ENCODE measurements at places on chromosomes 16 and 17.

DNA sequence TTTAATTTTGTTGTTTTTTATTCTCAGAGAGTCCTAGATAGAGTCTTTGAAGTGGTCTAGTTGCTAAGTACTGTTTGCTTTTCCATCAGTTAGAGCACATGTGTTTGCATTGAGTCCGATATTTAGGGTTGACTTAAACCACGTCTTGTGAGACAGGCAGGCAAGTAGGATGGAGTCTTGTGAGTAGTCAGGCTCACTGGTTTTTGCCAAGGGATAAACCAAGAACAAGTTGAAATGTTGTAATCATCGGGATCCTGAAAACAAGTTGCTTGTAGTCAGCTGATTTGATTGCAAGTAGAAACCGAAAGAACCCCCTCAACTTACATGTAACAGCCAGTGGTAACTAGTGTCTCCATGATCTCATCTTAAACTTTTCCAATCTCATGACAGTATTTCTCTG is 17.2 kb downstream of the ATP6V0A1 start:
- DNase-seq: no peak

GRCh38 chr17:30554839-30555751 is 77.9 kb downstream of the GOSR1 start:
- no peak for DNase-seq

DNA sequence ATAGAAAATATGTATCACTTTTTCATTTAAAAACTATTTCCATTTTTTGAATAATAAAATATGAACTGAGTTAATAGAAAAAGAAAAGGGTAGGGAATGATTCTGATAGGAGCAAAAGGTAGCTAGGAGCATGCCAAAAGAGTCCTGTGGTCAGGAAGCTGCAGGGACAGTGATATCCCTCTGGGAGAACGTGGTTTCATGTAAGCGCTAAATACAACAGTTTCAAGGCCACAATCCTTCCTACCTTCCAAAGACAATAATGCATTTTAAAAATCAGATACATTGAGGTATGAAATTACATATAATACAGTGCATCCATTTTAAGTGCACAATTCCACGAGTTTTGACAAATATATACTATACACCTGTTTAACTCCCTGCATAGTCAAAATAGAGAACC is 55.8 kb downstream of the CCDC182 start:
- DNase-seq: no peak

- DNase-seq: no peak
Observed at GRCh38 chr17:32356750-32357149, 6.8 kb downstream of the ZNF207 start.

DNA sequence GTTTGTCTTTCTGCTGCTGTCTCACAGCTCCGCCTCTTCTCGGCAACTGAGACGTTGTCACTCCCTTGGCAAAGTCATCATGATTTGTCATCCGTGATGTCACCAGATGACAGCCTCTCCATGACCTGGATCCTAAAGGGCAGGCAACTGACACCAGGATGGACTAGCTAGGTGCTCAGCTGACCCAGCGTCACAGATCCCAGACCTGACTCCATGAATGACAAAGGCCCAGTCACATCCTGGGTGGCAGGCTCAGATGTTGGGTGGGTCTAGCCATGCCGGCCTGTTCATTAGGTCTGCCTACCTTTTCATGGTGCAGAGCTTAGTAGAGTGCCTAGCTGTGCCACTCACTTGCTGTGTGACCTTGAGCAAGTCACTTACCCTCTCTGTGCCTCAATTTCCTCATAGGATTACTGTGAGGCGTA is 3.8 kb upstream of the TMEM238L start:
- DNase-seq: no peak

GRCh38 chr16:85262558-85263238 is 150.4 kb upstream of the CIBAR2 start:
- no peak for DNase-seq

GRCh38 chr16:56269811-56270684 is 78.8 kb downstream of the GNAO1 start:
- DNase-seq: no peak

GRCh38 chr16:73217654-73218053 is 169.7 kb upstream of the ZFHX3 start:
- DNase-seq: no peak

DNA sequence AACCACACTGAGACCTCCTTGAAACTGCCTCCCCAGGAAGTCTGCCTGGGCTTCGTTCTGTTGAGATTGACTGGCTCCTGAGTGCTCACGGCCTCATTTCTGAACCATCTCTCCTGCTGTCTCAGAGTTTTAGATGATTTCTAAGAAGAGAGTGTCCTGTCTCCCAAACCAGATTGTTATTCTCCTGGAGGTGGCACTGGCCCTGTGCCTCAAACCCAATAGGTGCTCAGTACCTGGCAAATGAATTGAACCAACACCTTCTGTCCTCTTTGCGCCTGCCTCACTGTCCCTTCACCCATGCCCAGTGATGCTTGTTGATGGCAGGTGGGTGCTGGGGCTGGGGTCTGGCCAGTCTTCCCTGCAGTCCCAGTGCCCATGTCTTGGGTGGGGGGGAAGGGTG is 36.3 kb upstream of the C1QL1 start:
- no peak for DNase-seq

GRCh38 chr16:66408163-66409048 is 18.7 kb upstream of the BEAN1 start:
- no peak for DNase-seq

DNA sequence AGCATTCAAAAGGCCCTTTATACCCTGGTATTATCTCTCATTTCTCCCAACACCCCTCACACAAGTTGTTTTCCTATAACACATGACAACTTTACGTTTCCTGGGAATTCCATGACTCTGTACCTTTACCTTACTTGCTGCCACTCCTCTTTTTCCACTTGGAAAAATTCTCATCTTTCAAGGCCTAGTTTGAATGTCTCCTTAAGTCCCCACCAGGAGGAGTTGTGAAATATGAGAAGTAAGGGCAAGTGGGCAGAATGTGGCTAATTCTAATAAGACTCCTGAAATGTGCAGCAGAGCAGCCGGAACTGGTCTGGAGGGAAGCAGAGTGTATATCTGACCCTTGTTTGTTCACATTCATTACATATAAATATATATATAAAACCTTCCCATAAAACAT is 39.7 kb downstream of the BRCA1 start:
- DNase-seq: no peak

- DNase-seq: no peak
Observed at GRCh38 chr17:55492781-55493341, 18.4 kb downstream of the SMIM36 start.

GRCh38 chr16:30010844-30011713 is at the start of gene DOC2A:
Gene DOC2A (minus strand): TSS chr16:30011027. CDS start chr16:30010222, 805 bp downstream.
- no peak for DNase-seq

- DNase-seq: no peak
Observed at GRCh38 chr17:59365383-59365981, 34.0 kb downstream of the YPEL2 start.

DNA sequence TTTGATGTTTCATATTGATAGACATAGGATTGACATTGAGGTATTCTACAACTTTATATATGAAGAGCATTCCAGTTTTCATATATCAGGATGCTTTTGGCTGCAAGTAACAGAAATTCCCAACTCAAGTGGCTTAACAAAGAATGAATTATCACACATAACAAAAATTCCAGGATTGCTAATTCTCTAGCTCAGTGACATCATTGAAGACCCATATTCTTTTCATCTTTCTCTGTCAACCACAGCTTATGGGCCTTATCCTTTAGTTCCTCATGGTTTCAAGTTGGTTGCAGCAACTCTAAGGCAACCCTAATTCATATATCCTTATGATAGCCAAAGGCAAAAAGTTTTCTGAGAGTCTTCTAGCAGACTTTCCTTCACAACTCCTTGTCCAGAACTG is 91.5 kb upstream of the HAS3 start:
- DNase-seq: no peak

DNA sequence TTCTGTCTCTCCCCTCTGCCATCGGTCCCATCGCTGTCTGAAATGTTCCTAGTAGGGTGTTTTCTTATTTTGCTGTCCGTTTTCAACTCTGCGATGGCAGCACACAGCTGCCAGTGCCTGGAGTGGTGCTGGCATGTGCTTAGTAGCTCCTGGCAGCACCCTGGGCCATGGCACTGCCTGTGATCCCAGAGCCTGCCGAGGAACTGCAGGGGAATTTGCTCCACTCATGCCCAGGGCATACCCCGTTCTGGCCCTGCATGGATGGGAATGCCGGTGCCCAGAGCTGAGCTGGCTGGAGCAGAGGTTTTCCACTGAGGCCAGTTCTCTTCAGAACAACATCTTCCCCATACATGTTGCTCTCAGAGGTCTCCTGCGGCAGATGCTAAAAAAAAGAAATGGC is 43.1 kb downstream of the GPT2 start:
- DNase-seq: no peak

DNA sequence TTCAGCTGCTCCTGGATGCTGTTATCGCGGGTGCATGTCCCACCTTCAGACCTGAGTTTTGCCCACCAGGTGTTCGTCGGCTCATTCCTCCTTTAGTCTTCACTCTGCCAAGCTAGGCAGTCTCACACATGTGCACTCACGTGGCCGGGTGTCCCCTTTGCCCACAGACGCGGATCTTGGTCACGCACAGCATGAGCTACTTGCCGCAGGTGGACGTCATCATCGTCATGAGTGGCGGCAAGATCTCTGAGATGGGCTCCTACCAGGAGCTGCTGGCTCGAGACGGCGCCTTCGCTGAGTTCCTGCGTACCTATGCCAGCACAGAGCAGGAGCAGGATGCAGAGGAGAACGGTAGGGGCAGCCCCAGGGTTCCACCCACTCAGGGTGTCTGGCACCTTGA is 133.1 kb downstream of the ABCC6 start:
- DNase-seq: no peak

Data from activated CD8-positive, alpha-beta memory T cell treated with anti-CD3 and anti-CD28 coated beads for 4 hours (primary cell).